RPMI7951 (cell line): ENCODE measurements at places on chromosomes 2 and 18. TPM values are rescaled to one million over a fixed set of nuclear protein-coding genes. Genes with fewer than 3 reads are reported as not detected.
A peak's percentile ranks its signal among the peaks of the same experiment; 100 is the strongest.

DNA sequence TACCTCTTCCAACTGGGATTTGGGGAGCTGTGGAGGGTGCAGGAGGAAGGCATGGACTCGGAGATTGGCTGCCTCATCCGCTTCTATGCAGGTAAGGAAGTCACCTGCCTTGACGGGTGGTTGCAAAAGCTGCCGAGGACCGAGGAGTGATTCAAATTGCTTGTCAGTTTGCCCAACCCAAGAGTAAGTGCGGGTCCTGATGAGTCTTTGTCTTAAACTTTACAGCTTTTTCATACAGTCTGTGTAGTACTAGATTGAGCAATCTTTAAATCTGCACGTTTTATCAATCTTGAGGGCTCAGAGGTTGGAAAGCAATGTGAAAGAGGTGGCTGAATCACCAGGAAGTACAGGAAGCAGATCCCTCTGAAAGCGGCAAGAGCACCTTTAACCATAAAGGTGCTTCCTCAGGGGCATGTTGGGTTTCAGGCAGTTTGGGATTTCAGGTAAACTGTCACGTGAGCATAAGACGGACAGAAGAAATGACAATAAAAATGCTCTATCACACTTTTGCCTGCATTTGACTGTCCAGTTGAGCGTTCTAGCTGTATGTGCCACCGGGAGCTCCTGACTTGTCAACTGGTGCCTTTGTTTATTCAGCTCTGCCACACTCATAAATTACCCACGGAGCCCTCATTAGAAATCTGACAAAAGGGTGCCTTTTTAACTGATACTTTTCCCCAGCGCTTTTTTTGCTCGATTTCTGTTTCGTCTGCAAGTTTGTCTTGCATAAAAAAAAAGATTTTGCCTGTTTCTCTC lies 2.0 kb downstream of the PHLPP1 start:
- peak; percentile 48 for DNase-seq

DNA sequence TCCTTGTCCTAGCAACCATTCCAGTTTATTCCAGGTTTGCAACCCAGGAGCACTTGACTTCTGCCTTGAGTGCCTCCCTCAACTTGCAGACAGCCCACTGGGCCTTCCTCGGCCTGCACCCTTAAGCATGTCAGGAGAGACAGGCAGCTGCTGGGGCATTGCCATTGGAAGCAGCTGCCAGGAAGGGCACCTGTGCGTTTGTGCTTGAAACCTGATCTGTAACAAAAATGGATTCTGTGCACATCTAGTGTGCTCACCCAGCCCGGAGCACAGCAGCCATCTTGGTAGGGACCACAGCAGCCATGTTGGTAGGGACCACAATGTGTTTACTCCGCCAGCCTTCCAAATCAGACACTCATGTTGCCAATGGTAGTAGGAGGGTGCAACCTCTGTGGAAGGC lies 44.3 kb upstream of the GLI2 start:
- DNase-seq, result no peak

DNA sequence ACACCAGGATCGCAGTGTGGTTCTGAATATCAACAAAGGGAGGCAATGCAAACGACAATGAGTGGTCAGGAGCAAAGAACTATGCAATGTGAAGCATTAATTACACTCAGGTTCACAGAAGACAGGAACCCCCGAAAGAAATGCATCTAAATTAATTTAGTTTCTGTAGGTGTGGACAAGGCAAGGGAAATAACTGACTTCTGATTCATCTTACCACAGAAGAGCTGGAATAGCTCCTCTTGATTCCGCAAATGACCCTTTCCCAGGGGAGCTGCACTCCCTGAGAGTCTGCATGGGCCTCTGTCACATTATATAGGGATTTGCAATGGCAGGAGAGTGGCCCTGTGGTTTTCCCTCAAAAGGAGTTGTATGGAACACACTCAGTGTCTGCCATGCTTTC lies 263.9 kb upstream of the APCDD1 start:
- DNase-seq, result peak; percentile 85

The LRATD1 gene
- 0.12 and 0.20 TPM in 2 replicates for total RNA-seq

The TLX2 gene
- total RNA-seq, result 4.2 and 5.5 TPM in 2 replicates

The SLC30A3 gene
- total RNA-seq, result not detected in 2 replicates
